ENCODE measurements at places on chromosomes 7 and 10. TPM values are rescaled to one million over a fixed set of nuclear protein-coding genes. Genes with fewer than 3 reads are reported as not detected.

INA gene
- total RNA-seq = not detected

TFPI2 gene
- 53.1 TPM for total RNA-seq

PILRA gene
- total RNA-seq = 0.92 TPM

CALN1 gene
- total RNA-seq = not detected

LRIT1 gene
- not detected for total RNA-seq

DNAH11 gene
- 5.2 TPM for total RNA-seq

TWIST1 gene
- 22.3 TPM for total RNA-seq

MYPN gene
- 7.1 TPM for total RNA-seq

GRCh38 chr7:134605978-134606923, 40.4 kb upstream of the BPGM start:
- peak; percentile 78 for DNase-seq

DNA sequence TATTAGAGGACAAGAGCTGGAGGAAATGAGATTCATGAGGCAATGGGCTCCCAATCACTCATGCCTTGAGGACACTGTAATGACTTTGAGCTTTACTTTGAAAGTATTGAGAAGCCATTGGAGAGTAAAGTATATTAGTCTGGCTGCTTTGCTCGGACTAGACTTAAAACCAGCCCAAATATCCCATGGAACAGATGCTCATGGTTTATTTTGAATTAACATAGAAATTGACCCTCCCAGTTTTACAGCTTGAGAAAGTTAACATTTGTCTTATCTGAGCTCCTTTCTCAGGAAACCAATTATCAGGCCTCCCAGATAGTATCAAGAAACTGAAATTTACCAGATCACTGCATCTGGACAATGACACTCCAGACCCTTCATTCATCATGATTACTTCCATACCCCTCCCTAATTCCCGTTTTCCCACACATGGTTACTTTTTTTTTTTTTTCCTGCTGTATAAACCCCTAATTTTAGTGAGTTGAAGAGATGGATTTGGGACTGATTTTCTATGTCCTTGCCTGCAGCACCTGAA, 270.8 kb upstream of the SMIM30 start:
- DNase-seq = no peak

- DNase-seq = peak; percentile 86
Observed at GRCh38 chr10:71074176-71074755, 138.1 kb upstream of the UNC5B start.

DNA sequence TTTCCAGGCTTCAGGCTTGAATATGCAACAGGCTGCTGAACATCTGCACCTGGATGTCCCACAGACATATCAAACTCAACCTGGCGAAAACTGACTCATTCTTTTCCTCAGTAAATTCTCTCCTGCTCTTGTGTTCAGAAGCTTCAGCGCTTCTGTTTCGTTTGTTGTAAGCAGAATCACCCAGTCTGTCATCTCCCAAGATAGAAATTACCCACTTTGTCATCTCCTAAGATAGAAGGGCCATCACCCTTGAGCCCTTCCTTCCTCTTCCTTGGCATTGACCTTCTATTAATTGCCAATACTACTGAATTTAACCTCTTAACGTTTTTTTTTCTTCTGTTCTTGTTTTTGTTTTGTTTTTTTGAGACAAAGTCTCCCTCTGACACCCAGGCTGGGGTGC, 59.7 kb downstream of the CPED1 start:
- DNase-seq = no peak

- no peak for DNase-seq
Observed at GRCh38 chr7:6294839-6295238, 22.4 kb upstream of the CYTH3 start.

GRCh38 chr7:14842523-14842922, 60.0 kb downstream of the DGKB start:
- no peak for DNase-seq

- DNase-seq = no peak
Observed at GRCh38 chr7:100781255-100781654, 46.1 kb downstream of the EPHB4 start.

- DNase-seq = no peak
Observed at GRCh38 chr10:103277713-103278536, 987 bp downstream of the INA start.

DNA sequence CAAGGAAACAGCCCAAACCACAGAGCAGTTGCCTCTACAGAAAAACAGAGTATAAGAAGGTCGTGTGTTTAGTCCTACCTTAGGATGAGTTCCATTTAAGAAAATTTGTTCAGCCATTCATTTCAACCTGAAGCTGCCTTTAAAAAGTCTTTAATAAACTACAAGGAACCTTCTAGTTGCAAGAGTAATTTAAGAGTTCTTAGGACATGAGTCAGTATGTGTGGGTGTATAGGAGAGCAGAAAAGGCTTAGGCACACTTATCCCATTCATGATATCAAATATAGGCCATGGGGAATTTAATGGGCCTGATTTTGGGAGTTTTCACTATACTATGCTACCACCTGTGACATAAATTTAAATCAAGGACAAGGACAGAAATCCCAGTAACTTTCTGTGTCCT, 496.8 kb downstream of the TFEC start:
- no peak for DNase-seq

DNA sequence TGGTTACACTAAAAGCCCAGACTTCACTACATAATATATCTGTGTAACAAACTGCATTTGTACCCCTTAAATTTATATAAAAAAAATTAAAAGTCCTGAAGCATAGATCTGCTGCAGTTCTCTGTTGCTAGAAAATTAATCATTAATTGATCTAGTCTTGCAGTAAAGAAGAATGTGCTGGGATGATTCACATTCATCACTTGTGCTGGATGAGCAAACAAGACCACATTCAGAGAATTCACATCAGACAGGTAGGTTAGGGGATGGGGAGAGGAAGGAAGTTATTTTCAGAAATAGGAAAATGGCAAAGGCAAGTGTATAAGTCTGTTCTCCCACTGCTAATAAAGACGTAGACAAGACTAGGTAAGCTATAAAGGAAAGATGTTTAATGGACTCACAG, 1019.0 kb downstream of the KCNMA1 start:
- no peak for DNase-seq

- no peak for DNase-seq
Observed at GRCh38 chr7:139060695-139061237, 24.9 kb upstream of the ZC3HAV1L start.

DNA sequence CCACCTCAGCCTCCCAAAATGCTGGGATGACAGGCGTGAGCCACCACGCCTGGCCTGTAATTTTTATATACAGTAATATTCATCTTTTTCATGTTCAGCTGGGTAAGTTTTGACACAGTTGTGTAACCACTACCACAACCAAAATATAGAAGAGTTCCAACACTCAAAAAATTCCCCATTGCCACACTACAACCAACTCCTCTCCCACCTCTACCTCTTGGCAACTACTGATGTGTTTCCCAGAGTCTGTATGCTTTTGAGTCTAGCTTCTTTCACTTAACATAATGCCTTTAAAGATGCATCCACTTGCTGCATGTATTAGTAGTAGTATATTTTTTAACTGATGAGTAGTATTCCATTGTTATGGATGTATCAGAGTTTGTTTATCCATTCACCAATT, 90.7 kb downstream of the SRPK2 start:
- DNase-seq = no peak

GRCh38 chr7:2063563-2064260, 169.0 kb downstream of the MAD1L1 start:
- peak; percentile 45 for DNase-seq

DNA sequence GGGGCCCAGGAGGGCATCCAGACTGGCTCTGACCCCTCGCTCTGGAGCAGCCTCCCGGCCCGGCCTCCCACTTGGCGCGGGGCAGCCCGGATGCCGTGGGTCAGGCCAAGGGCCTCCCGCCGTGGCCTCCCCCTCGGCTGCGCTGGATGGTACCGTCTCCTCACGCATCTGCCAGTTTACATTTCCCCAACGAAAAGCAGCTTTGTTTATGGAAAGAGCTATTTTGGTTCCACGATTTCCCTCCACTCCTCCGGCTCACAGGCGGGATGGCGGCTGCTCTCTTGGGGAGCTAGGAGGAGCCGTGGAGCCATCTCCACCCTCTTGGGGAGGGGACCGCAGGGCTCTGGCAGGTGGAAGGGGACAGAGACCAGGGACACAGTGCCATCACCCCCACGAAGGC, 93.2 kb upstream of the MYL10 start:
- DNase-seq = no peak

- DNase-seq = peak; percentile 5
Observed at GRCh38 chr7:123433665-123434064, 100.7 kb downstream of the IQUB start.

- DNase-seq = no peak
Observed at GRCh38 chr10:36175954-36176353, 533.9 kb upstream of the FZD8 start.

GRCh38 chr10:76178532-76179292, 747.3 kb downstream of the LRMDA start:
- DNase-seq = no peak

- no peak for DNase-seq
Observed at GRCh38 chr7:100091411-100092181, 2.8 kb downstream of the COPS6 start.

DNA sequence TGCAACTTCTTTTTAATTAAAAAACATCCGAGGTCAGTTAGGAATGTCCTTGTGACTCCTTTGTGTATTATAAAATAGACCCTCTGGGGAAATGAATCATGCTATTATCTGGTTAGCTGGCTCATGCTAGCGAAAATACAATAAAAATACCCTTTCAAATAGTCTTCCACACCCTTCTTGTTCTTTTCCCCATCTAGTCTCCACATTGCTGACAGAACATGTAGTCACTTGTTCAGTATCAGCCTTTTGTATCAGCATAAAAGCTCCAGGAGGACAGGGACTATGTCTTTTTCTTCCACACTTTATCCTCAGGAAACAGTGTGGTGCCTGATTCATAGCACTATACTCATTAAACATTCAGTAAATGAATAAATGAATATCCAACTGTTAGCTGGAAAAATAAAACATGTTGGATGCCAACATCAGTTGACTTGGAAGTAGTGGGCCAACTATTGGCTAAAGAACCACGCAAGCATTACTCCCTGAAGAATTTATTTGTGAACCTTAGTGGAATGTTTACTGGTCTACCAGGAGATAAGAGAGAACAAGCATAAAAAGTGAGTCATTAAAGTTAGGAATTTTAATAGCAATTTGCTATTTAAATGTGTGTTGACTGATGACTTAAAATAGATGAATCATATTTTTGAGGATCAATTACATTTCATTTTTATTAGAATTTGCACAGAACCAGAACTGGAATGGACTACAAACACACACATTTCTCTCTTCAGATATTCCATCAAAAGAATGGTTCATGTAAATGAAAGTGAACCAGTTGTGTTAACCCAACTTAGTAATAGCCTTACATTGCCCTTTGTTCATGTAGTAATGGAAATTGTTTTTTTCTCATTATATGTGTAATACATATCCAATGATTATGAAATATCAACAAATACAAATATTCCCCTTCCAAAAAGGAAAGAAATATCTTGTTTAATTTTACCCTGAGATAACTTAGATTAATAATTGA, 129.6 kb downstream of the DKK1 start:
- DNase-seq = peak; percentile 100

DNA sequence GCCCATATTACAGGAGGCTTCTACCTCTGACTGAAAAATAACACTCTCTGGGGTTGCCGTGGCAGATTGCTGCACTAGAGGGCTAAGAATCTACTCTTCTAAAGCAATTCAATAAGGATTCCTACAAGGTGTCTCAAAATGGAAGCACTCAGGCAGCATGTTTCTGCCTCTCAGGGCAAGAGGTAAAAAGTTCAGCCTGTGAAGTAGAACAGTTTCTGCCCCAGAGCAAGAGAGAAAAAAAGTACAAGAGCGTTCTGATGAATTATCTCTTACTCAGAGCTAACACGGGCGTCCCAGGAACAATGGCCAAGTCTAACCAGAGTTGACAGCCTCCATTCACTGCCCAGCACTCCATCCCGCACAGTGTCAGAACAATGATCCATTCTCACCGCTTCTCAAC, 71.3 kb upstream of the TES start:
- peak; percentile 64 for DNase-seq

DNA sequence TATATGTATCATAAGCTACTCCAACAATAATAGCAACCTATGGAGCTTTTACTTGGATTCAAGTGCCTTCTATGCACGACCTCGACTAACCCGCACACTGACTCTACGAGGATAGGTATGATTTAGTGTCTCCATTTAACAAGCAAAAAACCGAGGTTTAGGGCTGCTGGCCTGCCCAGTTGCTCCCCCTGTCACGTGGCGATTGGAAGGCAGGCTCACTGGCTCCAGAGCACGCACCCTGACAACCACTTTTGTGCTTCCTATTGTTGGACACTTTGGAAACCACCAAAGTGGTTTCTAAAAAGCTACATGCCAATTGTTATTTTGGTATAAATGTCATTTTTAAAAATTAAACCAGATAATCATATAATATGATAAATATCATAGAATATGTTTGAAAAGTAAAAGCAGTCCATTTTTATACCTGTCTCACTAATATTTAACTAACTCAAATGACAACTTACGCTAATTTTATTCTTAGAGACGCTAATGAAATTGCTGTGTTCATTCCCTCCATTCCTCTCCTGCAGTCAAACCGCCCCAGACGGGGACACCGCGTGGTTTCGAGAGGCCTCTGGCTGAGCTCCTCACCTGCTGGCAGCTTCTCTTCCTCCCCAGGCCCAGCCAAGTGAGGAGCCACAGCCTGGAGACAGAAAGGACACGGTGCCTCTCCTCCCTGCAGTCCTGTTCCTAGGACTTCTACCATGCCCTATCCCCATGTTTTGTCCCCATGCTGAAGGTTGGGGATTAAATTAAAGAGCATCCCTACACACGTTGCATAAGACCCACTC, 22.2 kb upstream of the RHEB start:
- no peak for DNase-seq

GRCh38 chr10:20976891-20977290, 79.8 kb upstream of the NEBL start:
- no peak for DNase-seq

- DNase-seq = no peak
Observed at GRCh38 chr7:99505324-99505662, 831 bp downstream of the ZKSCAN5 start.

DNA sequence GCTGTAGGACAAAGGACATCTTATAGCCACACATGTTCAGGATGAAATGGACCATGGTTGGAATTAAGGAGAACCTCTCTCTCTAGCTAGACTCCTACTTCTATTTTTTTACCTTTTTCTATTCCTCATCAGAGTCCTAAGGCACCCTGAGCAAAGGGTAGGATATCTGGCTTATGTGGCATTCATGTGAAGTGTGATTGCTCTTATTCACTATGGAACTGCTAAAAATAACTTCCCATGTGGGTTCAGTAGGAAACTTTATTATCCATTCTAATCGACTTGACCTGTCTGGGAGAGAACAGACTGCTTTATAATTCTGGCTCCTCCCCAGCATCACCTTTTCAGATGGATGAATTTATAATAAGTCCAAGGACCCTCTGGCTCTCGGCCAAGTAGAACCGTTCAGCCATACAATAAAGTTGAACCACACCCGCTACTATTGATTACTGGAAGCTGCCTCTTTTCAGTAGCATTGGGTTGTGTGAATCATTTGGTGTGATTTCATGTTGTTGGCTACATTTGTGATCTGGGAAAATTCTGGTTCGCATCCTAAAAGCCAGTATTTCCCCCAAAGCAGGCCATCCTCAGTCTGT, 117.5 kb downstream of the NRF1 start:
- no peak for DNase-seq

All from PC-3 (cell line).